GM12878 (cell line): ENCODE measurements at places on chromosomes 4 and X. TPM values are rescaled to one million over a fixed set of nuclear protein-coding genes. Genes with fewer than 3 reads are reported as not detected.

- DNase-seq = no peak
These were observed 888.0 kb downstream of the PCDH18 start for GRCh38 chr4:136644279-136644678.

- no peak for DNase-seq
These were observed 48.4 kb downstream of the KCNIP4 start for GRCh38 chr4:21900211-21900610.

DNA sequence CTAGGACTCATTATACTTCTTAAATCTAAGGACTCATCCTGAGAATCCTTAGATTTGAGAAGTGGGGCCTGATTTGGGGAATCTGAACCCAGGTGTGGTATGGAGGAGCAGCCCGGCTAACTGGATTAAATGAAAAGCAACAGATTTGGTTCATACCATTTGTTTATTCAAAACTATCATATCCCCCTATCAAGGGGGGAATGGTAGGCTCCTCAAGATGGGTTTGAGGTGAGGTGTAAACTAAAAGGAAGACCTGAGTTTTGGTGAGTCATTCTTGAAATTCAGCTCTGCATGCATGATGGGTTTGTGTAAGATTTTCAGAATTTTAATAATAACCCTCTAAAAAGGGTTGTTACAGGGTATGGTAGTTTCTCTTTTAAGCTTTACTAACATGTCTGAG, 53.4 kb downstream of the CASP6 start:
- DNase-seq = peak; percentile 56

- no peak for DNase-seq
These were observed 81.6 kb upstream of the MID1 start for GRCh38 chrX:10702031-10702430.

DNA sequence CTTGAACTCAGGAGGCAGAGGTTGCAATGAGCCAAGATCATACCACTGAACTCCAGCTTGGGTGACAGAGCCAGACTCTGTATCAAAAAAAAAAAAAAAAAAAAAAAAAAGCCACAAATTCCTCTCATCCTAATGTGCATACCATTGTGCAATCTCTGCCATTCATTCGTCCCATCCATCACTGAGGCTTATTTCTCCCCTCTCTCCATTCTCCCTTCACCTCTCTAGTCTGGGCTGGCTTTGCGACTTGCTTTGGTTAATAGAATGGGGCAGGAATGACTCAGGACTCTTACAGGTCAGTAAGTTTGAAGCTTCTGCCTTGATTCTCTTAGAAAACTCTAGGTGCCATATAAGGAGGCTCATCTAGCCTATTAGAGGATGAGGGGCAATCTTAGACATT, 60.3 kb upstream of the DDX3X start:
- DNase-seq = no peak

GPR34 gene
- 0.25 and 0.28 TPM in 2 replicates for polyA plus RNA-seq
